ENCODE measurements at places on chromosomes 2 and 18.

DNA sequence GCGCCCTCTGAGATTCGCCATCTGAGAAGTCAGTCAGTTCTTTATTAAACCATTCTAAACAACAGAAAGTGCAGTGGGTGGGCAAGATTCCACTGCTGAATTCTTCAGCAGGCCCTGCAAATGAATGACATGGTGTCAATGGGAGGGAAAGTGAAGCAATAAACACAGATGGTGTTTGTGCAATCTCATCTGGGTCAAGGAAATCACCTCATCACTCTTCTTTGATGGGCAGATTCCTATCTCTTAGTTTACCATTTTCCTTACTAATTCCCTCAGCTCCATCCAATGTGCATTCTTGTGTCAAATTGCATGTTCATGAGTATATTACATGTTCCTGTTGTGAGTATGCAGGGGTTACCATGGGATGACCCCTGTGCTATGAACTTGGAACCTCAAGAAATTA, 100.7 kb upstream of the CYP1B1 start:
- no peak for DNase-seq

- DNase-seq = no peak
These were observed 585.8 kb upstream of the CHAC2 start for GRCh38 chr2:53181759-53182158.

DNA sequence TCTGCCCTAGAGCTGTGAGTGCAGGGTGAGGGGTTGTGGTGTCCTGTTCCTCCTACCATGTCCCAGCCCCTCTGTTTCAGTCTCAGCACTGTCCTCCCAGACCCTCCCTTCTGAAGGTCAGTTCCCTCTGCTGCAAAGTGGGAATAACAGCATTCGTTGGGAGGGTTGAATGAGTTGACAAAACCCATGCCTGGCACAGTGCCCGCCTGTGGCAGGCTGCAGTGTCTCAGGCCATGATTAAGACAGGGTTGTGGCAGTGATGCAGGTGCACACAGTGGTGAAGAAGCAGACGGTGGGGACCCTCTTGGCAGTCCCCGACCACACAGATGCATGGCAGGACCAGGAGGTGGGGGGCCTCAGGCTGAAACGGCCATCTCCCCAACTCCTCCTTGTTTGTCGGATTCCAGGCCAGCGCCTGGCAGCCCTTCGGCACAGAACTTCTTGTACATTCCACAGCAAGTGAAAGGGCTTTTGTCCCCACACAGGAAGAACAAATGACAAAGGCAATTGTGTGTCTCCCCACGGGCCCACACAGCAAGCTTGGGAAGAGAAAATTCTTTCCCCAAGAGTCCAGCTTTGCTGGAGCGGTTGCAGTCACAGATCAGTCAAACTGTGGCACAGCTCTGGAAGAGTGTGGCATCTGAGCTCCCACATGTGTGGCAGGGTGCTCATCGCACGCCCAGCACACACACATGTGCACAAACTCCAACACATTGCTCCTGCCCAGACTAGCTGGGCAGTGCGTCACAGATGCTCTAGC, 92.0 kb upstream of the MSH2 start:
- peak; percentile 99 for DNase-seq

DNA sequence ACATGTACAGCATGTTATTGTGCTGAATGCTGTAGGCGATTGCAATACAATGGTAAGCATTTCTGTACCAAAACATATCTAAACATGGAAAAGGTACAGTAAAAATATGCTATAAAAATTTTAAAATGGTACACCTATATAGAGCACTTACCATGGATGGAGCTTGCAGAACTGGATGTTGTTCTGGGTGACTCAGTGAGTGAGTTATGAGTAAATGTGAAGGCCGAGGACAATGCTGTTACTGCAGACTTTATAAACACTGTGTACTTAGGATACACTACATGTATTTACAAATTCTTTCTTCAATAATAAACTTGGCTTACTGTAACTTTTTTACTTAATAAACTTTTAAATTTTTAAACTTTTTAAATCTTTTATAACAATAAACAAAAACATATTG, 473.4 kb upstream of the UBE2E3 start:
- DNase-seq = no peak

- peak; percentile 30 for DNase-seq
These were observed 233.5 kb upstream of the ATP5MC3 start for GRCh38 chr2:175414882-175415487.

- DNase-seq = no peak
These were observed 1732.3 kb upstream of the PIK3C3 start for GRCh38 chr18:40222776-40223175.

GRCh38 chr2:108396845-108397244, 19.1 kb downstream of the SULT1C4 start:
- no peak for DNase-seq

DNA sequence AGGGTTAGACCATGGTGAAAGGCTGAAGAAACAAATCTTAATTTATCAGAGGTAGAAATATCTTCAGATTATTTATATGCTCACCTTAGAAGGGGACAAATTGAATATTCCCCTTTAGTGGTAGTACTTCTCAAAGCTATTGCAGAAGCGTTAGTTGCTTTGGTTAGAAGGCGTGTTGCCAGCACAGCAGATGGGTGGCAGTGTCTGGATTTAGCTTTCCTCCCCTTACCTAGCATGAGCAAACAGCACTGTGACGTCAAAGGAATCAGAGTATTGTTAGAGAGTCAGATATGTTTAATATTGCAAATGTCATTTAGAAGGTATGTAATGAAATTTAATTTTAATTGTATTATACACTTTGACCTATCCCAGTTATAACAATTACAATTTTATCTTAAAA, 27.2 kb upstream of the GALR1 start:
- DNase-seq = no peak

DNA sequence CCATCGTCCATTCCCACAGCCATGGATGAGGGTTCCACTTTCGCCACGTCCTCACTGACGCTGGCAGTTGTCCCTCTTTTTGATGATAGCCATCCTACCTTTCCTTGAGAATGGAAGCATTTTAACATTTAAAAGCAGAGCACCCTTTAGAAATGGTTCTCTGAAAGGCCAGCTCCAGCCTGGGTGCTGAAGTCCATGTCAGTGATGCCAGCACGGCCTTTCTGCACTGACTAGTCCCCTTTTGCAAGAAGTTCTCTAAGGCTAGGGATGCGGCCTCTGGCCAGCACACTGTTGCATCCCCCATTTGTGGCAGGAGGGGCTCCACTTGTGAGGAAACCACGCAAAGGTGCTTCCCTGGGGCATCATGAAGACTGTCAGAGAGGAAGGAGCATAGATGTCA, 203.5 kb downstream of the MGAT5 start:
- no peak for DNase-seq

GRCh38 chr2:47299555-47299954, 103.4 kb upstream of the MSH2 start:
- no peak for DNase-seq

DNA sequence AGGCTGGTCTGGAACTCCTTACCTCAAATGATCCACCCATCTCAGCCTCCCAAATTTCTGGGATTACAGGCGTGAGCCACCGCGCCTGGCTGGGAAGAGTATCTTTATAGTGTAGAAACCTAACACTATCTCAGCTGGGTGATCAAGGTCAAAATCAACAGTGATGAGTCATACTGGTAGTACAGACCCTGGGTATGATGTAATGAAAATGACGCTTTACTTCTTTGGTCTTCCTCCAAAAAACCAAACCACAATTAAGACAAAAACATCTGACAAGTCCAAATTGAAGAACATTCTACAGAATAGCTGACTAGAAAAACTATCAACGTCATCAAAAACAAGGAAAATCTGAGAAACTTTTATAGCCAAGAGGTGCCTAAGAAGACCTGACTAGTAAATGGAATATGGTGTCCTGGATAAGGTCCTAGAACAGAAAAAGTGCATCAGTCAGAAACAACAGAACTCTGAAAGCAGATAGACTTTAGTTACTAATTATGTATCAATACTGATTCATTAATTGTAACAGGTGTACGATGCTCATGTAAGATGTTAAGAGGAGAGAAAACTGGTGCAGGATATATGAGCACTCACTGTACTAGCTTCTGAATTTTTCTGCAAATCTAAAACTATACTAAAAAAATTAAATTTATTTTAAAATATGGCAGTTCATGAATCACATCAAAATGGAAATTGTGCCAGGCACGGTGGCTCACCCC, 25.4 kb downstream of the PDCL3 start:
- DNase-seq = no peak

DNA sequence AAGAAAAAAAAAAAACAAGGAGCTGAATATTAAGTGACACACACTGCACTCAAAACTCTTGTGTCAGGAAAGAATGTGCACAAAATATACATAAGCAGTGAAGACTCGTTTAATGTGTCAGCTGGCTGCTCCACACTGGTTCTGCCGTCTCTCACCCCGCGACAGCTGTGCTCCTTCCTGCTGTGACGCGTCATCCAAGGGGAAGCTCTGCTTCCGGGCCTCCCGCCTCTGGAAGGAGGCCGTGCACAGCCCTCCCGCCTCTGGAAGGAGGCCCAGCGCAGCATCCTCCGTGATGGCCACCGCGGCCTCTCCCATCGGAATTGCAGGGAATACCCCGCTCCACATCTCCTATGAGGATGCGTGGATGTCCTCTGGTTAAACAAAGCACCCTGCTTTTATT, 151.0 kb downstream of the HDAC4 start:
- no peak for DNase-seq

DNA sequence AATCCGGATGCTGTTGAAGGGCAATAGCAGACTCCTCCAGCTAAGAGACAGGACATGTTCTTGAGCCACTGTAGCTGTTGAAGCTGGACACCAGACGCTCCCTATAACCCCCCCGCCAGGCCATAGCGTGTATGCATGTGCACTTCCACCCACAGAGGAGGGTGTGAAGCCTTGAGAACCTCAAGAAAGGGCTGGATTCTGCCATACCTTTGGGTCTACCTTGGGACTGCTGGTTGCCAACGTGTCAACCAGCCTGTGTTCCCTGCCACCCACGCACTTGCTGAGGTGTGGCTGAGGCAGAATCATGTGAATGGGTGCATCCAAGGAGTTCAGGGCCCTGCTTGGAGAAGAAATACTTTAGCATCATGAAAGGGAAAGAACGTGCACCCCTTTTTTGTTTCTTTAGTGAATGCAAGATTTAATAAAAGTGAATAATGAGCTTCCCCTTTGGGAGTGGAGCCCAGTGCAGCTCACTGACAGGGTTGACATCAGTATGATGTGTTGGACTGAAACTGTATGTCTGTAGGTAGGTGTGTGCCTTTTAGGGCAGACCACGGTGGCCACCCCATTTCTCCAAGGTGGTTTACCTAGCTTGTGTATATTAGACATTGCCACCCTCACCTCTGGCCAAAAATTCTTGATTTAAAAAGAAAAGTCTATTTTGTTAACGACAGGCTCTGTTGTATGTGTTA, 198.3 kb downstream of the MGAT5 start:
- DNase-seq = no peak

DNA sequence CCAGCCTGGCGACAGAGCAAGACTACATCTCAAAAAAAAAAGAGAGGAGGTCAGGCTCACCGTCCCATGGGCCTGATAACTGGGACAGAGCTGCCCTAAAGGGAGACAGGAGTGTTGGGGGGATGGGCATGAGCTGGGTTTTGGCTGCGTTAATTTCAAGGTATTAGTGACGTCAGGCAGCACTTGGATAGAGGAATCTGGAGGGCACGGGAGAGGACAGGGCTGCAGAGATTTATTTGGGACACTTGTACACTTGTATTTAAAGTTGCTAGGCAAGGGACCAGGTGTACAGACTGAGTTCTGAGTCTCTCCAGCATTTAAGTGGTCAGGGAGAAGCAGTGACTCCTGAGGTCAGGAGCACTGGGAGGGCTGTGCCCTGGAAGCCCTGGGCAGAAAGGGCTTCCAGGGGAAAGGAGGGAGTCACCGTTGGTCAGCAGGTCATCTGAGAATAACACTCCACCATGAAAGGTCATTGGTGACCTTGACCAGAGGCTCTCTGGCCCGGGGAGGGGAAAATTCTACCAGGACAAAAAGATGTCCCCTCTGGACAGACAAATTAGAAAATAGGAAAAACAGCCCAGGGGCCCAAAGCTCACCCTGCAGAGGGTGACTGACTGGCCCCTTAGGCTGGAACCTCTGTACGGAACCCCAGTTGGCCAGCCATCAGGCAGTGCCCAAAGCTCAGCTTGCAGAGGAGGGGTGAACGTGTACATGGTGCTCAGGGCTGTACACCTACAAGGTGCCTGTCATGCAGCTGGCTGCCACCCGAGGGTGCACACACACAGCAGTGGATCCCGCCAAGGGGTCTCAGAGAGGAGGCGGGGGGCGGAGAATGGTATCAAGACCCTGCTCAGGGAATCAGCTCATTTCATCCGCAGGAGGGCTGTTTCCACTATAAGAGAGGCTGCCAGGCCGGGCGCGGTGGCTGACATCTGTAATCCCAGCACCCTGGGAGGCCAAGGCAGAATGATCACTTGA, 23.0 kb upstream of the CNNM3 start:
- no peak for DNase-seq

GRCh38 chr2:207327513-207327912, 161.8 kb upstream of the KLF7 start:
- DNase-seq = no peak

DNA sequence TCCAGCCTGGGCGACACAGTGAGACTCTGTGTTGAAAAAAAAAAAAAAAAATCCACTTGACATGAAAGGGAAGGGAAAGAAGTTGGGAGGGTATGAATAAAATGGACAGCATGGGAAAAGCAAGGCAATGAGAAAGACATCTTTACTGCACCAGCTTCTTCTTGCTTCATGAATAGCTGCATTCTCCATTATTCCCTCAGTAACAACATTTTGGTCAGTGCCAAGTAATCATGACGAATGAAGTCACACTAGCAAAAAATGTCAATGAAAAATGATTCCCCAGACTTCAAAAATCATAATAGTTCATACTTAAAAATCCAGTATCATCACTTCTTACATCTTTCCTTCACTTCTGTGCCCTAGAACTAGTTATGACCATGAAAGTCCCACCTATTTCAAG, 30.4 kb downstream of the ADAM17 start:
- peak; percentile 82 for DNase-seq

DNA sequence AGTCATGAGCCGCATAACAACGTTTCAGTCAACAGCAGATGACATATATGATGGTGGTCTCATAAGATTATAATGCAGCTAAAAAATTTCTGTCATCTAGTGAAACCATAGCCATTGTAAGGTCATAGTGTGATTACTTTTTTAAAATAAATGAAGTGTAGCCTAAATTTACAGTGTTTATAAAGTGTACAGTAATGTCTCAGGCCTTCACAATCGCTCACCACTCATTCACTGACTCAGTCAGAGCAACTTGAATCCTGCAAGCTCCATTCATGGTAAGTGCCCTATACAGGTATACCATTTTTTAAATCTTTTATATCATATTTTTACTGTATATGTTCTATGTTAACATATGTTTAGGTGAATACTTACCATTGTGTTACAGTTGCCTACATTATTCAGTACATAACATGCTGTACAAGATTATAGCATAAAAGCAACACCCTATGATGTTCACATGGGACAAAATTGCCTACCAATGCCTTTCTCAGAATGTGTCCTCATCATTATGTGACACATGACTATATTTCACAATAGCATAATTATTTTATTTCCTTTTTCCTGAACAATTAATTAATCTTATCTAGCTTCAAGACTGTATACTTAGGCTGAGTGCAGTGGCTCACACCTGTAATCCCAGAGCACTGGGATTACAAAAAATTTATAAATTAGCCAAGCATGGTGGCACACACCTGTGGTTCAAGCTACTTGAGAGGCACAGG, 1115.9 kb upstream of the ZEB2 start:
- no peak for DNase-seq

GRCh38 chr2:227765788-227766372, 20.2 kb downstream of the SCYGR8 start:
- DNase-seq = no peak

GRCh38 chr18:59874166-59874565, 25.6 kb upstream of the PMAIP1 start:
- DNase-seq = no peak
